Activated T-cell treated with anti-CD3 and anti-CD28 coated beads for 24 hours (primary cell): ENCODE measurements at places on chromosomes 4 and X.

- no peak for DNase-seq
These were observed 4.7 kb downstream of the TMSB4X start for GRCh38 chrX:12979616-12980015.

- no peak for DNase-seq
These were observed 2616.0 kb downstream of the ARAP2 start for GRCh38 chr4:33628296-33628695.

DNA sequence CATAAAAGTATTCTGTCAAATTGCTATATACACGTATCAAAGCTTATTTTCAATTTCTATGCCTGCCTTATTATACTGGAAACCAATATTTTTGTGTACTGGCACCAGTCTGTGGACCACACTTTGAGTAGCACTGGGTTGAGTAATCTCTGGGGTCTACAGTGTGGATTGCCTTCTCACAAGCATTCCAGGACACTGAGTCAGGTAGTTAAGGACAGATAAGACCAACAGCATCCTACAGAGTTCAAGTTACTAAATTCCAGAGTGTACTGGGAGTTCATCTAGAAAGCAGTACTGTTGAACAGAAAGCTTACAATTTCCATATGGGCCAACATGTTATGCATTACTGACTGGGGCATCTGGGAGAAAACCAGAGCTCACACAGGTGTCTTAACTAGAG lies 61.8 kb downstream of the VMA21 start:
- DNase-seq: no peak

DNA sequence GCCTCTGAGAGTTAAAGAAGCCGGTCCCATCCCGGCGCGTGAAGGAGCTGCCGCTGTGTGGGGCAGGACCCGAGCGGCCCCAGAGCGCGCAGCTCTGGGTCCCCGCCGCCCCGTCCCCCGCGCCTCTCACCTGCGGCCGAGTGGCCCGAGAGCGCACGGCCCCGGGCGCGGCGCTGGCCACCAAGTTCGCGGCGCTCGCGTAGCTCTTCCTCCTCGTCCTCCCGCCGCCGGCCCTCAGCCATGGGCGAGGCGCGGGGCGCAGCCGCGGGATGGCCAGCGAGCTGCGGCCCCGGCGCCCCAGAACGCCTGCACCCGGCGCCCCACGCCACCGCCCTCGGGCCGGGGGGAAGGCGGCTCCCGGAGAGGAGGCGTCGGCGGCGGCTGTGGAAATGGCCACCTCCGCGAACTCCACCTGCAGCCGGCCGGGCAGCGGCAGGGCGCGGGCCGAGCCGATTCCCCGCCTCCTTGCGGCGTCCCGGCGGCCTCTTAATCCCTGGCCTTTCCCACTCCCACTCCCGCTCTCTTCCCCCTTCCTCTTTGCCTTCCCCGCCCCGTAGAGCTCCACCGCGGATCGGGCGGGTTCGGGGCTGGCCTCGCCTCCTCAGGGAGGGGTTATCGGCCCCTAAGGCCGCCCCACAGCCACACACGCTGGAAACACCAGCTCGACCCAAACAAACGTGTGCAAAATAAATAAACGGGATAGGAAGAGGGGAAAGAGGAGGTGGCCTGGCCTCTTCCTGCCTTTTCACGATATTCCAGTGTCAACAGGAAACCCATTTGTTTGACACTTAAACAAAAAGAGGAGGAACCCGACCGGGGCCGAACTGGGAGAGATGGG lies at the start of gene SH3D19:
SH3D19 (minus strand) TSS at position 495 of the 838 bp plus-strand sequence; CDS start at position 242, 253 bp downstream.
- DNase-seq: no peak

DNA sequence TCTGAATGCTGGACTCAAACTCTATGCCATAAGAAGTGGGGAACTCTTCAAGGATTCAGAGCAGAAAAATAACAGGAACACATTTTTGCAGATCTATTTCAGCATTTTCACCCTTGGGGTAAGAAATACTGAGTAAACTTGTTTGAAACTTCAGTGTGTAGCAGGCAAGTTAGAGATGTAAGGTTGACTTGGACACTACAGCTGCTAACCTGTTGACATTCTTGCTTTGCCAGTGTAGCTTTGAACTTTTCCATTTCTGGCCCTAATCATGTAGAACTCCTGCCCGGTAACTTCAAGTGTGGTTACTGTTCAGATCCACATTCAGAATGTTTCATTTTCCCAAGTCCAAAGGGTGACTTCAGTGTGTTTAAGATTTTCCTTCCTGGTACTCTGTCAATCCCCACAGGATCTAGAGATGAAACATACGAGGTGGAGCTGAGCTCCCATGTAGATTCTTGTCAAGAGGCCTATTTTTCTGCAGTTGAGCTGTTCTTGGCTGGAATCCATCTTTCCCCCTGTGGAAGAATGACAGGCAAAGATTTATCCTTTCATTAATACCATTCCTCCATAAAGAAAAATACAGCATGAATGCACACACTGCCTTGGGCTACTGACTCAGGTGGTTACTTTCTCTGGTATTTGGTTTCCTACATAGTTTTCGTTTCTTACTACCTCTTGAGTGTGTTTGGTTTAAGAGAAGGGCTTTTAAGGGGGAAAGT lies 34.1 kb downstream of the FHDC1 start:
- DNase-seq: no peak

- no peak for DNase-seq
These were observed 23.7 kb downstream of the MAOA start for GRCh38 chrX:43679778-43680177.

DNA sequence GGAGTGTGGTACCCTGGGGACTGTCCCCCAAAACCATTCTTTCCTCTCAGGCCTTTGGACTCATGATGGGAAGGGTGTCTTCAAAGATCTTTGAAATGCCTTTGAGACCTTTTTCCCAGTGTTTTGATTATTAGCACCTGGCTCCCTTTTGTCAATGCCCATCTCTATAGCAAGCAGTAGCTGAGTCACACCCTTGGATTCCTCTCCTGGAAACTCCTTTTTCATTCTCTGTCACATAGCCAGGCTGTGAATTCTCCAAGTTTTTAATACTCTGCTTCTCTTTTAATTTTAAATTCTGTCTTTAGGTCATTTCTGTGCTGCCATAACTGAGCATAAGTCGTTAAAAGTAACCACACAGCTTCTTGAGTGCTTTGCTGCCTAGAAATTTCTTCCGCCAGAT lies 29.7 kb downstream of the IL21 start:
- DNase-seq: no peak

GRCh38 chr4:28369499-28369898 lies 1508.9 kb downstream of the STIM2 start:
- no peak for DNase-seq

DNA sequence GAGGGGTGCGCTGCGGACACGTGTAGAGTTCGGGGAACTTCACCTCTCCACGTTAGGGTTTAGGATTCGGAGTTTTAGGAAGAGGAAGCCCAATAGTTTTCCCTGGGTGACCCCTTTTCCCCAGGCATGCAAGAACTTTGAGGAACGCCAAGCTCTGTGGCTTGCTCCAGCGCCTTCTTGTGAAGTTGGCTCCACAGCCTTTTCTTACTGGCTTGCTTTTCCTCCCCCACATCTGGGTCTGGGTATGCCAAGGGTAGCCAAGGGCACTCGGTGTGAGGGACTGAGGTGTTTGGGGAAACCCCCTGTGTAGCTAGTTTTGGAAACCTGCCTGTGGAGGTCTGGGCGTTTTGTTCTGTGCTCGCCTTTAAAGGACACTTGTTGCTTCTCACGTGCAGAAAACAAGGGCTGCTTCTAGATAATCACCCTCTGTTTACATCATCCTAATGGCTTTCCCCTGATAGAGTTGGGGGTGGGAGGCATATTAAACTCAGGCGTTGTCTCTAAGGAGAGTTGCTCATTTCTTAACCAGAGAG lies 746 bp downstream of the EDNRA start:
- no peak for DNase-seq

DNA sequence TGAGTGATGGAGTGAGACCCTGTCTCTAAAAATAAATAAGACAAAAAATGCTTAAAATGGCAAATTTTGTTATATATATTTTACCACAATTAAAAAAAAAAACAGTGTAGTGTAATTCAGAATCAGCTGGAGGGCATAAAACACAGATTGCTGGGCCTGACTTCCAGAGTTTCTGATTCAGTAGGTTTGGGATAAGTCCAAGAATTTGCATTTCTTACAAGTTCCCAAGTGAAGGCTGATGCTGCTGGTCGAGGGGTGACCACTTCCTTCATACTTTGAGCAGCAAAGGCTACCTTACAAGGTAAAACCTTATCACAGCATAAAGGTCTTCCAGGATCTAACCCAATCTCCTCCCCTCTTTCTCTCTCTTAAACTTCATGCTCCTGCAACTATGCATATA lies 40.7 kb downstream of the KLHL8 start:
- no peak for DNase-seq

DNA sequence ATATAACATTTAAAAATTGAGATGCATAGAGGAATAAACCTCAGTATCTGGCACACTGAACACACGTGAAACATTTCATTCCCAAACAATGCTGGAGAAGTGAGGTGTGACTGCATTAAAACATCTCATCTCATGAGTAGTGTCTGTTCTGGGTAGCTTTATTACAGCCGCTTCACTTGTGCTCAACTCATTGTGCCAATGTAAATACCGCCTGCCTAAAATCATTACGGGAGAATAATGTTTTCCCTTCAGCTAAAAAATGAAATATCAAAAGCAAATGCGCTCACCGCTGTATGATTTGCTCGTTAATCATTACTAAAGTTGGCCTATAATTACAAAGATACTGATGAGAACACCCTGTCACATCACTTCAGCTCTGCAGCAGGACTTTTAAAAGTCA lies 110.2 kb upstream of the PRPS2 start:
- DNase-seq: no peak
